ENCODE measurements at places on chromosomes 5 and 9. TPM values are rescaled to one million over a fixed set of nuclear protein-coding genes. Genes with fewer than 3 reads are reported as not detected.

The TTC39B gene
- 49.2 TPM for total RNA-seq

- H3K27me3 ChIP-seq = no peaks in the 10 kb centered on the region
- H3K27ac ChIP-seq = no peak overlapping the region
- DNase-seq = no peak
- no peak overlapping the region for H3K4me3 ChIP-seq
- H3K36me3 ChIP-seq = peaks cover 51% of the 10 kb centered on the region
- H3K4me1 ChIP-seq = no peaks in the 10 kb centered on the region
These were observed 166.6 kb downstream of the CDK5RAP2 start for GRCh38 chr9:120413121-120414048.

DNA sequence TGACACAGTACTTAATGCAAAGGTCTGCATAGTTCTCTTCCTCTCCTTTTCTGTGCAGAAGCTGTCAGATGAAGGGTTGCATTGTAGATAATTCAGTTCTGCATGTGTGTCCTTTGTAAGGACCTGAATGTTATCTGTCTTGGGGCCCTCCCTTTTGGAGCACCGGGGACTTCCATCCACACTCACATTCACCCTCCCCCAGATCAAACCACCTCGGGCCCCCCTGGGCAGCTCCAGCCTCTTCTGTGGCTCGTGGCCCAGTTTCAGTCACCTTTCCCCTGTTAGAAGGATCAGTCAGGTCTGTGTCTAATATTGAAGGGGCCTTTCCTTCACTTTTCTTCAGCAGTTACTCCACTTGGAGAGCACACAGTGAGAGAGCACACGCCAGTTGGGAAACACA is 11.0 kb downstream of the DMRT1 start:
- no peaks in the 10 kb centered on the region for H3K36me3 ChIP-seq
- no peak overlapping the region for H3K4me3 ChIP-seq
- H3K27ac ChIP-seq = no peak overlapping the region

- no peak overlapping the region for H3K27ac ChIP-seq
- peaks cover 36% of the 10 kb centered on the region for H3K27me3 ChIP-seq
- H3K36me3 ChIP-seq = no peaks in the 10 kb centered on the region
- no peak for DNase-seq
- H3K4me3 ChIP-seq = no peak overlapping the region
These were observed 52.2 kb upstream of the IRX4 start for GRCh38 chr5:1934801-1935429.

The ASS1 gene
- 75.2 TPM for total RNA-seq

Measured in lower lobe of right lung (tissue), 2 donors.